Gastroesophageal sphincter (tissue), 4 donors: ENCODE measurements at places on chromosomes 16 and 17. TPM values are rescaled to one million over a fixed set of nuclear protein-coding genes. Genes with fewer than 3 reads are reported as not detected.

GRCh38 chr16:72657791-72658190 is 390.1 kb downstream of the ZFHX3 start:
- ATAC-seq = no peak

Gene BRICD5
- 0.72 TPM for total RNA-seq

Gene MEIOC
- 0.12 TPM for total RNA-seq

Gene NUPR1
- total RNA-seq = 40.5 TPM

Gene COL1A1
- total RNA-seq = 14.6 TPM

Gene MAF
- 25.2 TPM for total RNA-seq

Gene TBC1D3K
- total RNA-seq = not detected

DNA sequence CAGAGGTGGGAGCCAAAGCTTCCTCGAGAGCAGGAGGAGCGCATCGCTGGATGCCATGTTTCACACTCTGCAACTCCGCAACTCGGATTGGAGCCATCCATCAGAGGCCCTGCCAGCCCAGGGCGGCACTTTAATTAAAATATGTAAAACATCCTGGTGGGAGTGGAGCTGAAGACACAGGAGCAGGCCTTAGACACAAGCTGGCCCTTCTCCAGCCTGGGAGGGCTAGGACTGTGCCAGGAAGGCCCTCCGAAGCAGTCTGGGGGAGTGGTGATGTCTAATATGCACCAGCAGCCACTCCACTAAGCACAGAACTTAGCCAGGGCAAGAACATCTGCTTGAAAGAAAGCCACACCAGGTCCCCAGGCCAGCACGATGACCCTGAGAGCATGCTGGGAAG is 5.8 kb upstream of the CCDC182 start:
- no peak for ATAC-seq

DNA sequence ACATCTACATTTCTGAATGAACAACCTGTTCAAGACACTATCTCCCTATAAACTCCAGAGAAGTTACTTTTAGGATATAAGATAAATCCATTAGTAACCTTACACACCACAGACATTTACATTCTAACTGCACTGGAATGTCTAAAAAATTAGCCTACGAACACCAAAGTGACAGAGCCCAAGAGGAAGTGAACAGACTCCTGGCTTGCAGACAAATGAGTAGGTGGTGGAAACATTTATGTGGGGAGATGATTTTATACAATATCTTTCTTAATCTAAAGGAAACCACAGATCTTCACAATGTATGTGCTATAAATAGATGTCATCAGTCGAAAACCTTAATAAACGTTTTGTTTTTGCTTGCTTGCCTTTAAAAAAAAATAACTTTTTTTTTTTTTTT is 18.8 kb downstream of the ZNF652 start:
- no peak for ATAC-seq

Gene CMTM4
- total RNA-seq = 12.7 TPM

GRCh38 chr17:59508999-59509625 is 56.3 kb upstream of the DHX40 start:
- ATAC-seq = no peak

DNA sequence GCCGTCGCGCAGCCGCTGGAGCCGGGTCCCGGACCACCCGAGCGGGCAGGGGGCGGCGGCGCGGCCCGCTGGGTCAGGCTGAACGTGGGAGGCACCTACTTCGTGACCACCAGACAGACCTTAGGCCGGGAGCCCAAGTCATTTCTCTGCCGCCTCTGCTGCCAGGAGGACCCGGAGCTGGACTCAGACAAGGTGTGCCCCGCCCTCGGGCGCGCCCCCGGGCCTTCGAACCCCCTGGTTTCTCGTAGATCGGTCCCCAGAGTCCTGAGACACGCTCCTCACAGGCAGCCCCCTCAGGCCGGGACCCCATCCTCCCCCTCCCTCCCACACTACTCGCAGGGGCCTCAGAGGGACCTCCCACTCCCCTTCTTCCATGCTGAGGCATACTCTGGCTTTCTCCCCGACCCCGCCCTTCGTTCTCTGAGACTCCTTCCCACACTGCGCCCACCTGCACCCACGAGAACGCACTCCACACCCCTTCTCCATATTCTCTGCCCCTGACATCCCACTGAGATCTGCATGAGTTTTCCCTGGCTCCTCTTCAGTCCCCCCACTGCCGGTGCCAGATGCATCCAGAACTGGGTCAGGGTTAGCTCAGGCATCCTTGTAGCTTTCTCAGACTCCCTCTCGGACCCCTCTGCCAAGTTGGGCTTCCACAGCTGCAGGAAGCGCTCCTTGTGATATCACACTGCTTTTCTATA is 523 bp downstream of the KCTD2 start:
- peak; percentile 0 for ATAC-seq

DNA sequence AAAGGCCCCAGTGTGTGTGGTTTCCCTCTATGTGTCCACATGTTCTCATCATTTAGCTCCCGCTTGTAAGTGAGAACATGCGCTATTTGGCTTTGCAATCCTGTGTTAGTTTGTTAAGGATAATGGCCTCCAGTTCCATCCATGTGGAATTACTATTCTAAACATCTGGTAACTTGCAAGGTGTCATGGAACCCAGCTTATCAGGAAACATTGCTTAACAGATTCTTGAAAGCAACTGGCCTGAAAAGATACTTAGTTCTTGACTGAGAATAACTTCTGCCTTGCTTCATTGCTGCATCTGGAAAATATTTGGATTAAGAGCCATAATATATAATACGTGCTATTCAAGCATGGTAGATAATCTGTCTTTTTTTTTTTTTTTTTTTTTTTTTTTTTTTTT is 27.8 kb downstream of the PAFAH1B1 start:
- ATAC-seq = no peak

GRCh38 chr16:14366447-14366846 is 263.6 kb downstream of the PARN start:
- no peak for ATAC-seq

DNA sequence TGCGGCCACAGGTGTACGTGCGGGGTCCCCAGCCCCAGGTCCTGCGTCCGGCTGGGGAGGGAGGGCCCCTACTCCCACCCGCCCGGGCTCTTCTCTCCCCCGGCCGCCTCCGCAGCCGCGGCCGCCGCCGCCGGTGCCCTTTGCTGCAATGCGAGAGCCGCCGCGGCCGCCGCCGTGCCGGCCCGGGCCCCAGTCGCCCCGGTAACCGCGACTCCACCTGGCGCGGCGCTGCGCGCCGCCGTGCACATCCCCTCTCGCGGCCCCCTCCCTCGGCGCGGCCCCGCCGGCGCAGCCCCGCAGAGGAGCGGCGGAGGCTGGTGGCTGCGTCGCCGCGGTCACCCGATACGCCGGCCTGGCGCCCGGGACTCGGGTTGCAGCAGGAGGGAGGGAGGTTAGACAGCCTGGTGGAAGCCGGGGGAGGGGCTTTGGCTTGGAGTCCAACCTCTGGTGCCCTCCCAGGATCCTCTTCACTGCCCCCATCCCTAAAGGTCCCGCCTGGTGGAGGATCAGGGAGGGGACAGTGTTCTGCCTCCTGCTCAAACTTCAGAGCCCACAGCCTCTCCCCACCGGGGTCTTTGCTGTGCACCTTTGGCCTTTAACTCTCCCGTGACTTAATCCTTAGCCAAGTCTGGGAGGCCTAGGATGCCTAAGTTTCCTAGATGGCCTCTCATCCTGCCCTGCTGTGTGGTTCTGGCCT is 32.9 kb downstream of the SRCIN1 start:
- ATAC-seq = peak; percentile 16

GRCh38 chr16:732936-733335 is 6.0 kb downstream of the HAGHL start:
- ATAC-seq = no peak

- peak; percentile 68 for ATAC-seq
Observed at GRCh38 chr16:86566601-86566965, at the start of gene FOXC2. FOXC2 (plus strand) TSS chr16:86566829; CDS start chr16:86567336, 507 bp downstream.

Gene UTP4
- total RNA-seq = 16.4 TPM

DNA sequence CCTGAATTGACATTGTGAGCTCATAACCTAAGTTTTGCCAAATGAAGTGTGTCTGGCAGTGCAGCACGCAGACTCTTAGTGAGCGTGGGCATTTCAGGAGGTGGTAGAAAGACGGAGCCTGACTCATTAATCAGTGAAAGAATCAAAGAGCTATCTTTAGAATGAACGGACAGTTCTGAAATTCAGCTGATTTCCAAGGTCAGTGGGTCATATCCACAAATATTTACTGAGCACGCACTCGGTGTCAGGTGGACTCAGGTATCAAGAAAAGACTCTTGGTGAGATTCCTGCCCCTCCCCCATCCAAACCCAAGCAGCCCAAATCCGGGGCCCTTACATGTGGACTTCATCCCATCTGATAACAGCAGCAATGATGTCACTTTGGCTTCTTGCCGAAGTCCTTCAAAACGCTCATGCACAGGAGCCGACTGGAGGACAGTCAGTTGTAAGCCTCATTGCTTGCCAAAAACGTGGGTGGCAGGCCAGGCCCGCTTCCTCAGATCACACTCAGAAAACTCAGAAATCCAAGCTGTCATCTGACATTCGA is 185.8 kb downstream of the HS3ST3A1 start:
- no peak for ATAC-seq

- ATAC-seq = peak; percentile 42
Observed at GRCh38 chr16:2776500-2777139, 460 bp downstream of the ELOB start.

GRCh38 chr17:73091770-73092522 is 542 bp downstream of the SLC39A11 start:
- ATAC-seq = peak; percentile 30

Gene KRT40
- not detected for total RNA-seq

- no peak for ATAC-seq
Observed at GRCh38 chr17:68812876-68813584, 142.2 kb downstream of the ABCA8 start.

GRCh38 chr17:79874329-79874981 is 35.2 kb upstream of the CBX4 start:
- ATAC-seq = no peak

Gene PIK3R5
- 13.0 TPM for total RNA-seq

GRCh38 chr17:42632949-42633444 is 23.5 kb downstream of the TUBG1 start:
- no peak for ATAC-seq

Gene SLC16A6
- not detected for total RNA-seq

DNA sequence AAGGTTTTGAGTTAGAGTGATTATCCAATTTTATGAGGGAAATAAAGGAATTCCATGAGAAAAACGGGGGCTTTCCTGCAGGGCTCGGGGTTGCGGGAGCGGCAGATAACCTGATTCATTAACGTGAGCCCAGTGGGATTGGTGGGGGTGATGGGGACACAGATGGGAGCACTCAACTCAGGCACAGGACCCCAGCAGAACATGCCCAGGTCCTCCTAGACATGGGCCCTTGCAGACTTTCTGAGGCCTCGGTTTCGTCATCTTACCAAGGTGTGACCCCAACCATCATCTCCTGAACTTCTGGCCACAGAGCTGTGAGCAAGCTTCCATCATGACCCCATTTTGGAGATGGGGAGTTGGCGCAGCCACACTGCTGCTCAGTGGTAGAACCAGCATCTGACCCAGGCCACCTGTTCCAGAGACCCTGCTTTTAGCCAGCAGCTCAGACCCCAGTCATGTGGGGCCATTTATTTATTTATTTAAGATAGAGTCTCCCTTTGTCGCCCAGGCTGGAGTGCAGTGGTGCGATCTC is 22.3 kb downstream of the CARHSP1 start:
- no peak for ATAC-seq

DNA sequence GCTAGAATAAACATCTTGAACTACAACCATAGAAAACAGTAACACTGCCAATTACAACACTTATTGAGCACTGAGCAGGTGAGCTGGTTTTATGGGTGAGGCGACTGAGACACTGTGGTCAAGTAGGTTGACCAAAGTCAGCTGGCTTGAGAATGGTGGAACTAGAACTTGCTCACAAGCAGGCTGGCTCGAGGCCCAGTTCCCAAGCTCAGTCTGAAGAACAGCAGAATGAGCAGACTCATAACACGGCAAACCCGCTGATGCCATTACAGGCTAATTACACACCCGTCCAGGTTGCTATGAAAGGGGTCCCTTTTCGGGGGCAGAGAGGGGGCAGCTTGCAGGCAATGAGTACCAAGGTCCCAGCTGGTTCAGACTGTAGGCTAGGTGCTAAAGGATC is 6.5 kb downstream of the ZZEF1 start:
- no peak for ATAC-seq
